GM04503 (cell line): ENCODE measurements at places on chromosomes 4 and X.

GRCh38 chr4:151670843-151671242 lies 90.0 kb downstream of the GATB start:
- no peak for DNase-seq

DNA sequence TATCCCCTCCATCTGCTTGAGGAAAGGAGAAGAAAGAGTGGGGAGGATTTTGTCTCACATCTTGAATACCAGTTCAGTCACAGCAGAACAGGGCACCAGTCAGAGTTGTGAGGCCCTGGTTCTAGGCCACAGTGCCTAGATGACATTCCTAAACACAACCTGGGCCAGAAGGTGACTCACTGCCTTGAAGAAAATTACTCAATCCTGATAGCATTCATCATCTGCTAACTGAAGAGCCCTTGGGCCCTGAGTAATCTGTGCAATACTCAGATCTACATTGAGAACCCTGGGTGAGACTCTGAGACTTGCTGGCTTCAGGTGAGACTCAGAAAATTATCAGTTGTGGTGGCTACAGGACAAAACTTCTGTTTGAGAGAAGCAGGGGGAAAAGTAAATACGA lies 20.5 kb upstream of the PRR32 start:
- DNase-seq: no peak

DNA sequence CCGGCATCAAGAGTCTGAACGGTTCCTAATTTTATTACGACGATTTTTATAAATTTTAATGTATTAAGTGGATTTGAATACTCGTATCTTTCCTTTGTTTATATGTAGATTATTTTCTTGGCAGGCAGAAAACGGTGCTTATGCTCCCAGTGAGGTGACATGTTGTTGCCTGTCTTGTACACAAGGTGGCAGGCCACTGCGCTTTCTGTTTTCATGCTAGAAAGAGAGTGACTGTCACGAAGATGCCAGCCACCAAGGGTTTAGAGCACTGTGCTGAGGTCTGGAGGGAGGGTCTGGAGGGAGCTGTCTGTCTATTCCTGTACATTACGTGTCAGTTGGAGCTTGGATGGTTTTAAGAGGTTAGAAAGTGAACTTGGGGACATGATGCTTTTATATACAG lies 87.7 kb downstream of the SHROOM2 start:
- no peak for DNase-seq

GRCh38 chr4:211033-211511 lies 86.8 kb downstream of the ZNF718 start:
- no peak for DNase-seq
